ENCODE measurements at places on chromosomes 4 and X.

DNA sequence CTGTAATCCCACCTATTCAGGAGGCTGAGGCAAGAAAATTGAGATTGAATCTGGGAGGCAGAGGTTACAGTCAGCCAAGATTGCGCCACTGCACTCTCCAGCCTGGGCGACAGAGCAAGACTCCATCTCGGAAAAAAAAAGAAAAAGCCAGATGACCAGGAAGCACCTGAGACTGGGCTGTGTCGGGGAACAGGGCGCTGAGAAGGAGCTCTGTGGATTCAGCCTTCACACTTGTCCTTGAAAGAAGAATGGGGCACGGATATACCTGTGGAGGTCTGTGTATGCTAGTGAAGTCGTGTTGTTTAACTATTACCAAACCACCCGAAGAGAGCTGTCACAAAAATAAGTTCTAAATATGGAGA lies 39.3 kb upstream of the TADA2B start:
- no peak for DNase-seq

GRCh38 chrX:136496186-136496763 lies 1.1 kb upstream of the HTATSF1 start:
- no peak for DNase-seq

DNA sequence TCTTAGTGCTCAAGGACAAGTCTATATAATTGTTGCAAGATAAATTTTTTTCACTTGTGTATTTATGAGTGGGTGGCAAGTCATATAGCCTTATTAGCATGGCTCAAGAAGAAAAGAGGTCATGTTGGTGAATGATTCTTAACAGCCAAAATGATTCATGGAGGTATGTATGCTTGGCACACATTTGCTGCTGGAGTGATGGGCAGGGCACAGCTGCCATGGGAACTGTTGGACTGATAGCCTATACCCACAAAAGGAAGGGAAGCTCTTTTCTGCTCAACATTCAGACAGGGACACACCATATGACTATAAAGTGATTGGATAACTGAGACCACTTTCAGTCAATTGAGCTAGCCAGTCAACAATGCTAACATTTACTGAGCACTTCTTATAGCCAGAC lies 46.8 kb upstream of the PITX2 start:
- DNase-seq: no peak

- DNase-seq: no peak
These were observed 101.9 kb downstream of the RASL11B start for GRCh38 chr4:52964011-52964410.

DNA sequence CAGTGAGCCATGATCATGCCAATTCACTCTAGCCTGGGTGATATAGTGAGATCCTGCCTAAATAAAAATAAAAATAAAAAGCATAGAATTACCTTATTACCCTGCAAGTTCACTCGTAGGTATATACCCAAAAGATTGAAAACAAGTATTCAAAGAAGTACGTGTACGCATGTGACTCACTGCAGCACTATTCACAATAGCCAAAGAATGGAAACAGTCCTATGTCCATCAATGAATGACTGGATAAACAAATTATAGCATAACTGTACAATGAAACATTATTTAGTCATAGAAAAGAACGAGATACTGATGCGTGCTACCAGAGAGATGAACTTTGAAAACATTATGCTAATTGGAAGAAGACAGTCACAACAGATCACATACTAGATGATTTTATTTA lies 204.6 kb upstream of the DIAPH2 start:
- DNase-seq: no peak

GRCh38 chrX:12974305-12974795 lies 560 bp upstream of the TMSB4X start:
- DNase-seq: peak; percentile 59

DNA sequence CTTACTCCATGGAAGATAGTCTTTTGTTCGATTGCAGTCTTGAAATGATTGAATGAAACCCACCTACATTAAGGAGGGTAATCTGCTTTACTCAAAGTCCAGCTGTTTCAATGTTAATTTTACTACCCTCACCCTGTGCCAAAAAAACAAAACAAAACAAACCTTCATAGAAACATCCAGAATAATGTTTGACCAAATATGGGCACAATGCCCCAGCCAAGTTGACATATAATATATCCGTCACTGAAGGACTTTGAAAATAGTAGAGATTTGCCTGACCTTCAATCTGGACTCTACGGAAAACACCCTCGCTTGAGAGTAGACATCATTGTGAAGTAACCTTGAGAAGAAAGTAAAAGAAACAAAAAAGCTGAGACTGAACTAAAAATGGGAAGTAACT lies 550.5 kb upstream of the SMIM31 start:
- DNase-seq: no peak

DNA sequence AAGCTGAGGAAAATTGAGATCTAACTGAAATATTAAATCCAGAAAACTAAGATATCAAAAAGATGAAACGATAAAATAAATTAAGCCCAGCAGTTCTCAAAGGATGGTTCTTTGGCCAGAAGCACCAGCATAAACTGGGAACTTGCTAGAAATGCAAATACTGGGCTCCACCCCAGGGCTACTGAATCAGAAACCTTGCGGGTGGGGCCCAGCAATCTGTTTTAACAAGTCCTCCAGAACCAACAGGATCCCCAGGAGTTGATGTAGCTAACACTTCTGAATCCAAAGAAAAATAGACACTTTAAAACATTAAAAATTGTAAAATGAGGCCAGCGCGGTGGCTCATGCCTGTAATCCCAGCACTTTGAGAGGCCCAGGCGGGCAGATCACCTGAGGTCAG lies 14.1 kb upstream of the TMEM154 start:
- DNase-seq: no peak

DNA sequence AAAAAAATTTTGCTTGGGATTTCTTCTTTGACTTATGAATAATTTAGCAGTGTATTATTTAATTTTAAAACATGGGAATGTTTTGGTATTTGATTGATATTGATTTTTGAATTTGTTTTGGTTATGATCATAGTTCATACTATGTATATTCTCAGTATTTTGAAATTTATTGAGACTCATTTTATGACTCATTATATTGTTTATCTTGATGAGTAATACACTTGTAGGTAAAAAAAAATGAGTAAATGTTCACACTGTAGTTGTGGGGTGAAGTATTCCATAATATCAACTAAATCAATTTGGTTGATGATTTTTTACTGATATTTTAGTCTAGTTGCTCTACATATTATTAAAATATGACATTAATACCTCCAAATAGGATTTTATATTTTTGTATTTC lies 1142.2 kb downstream of the ADGRL3 start:
- no peak for DNase-seq

DNA sequence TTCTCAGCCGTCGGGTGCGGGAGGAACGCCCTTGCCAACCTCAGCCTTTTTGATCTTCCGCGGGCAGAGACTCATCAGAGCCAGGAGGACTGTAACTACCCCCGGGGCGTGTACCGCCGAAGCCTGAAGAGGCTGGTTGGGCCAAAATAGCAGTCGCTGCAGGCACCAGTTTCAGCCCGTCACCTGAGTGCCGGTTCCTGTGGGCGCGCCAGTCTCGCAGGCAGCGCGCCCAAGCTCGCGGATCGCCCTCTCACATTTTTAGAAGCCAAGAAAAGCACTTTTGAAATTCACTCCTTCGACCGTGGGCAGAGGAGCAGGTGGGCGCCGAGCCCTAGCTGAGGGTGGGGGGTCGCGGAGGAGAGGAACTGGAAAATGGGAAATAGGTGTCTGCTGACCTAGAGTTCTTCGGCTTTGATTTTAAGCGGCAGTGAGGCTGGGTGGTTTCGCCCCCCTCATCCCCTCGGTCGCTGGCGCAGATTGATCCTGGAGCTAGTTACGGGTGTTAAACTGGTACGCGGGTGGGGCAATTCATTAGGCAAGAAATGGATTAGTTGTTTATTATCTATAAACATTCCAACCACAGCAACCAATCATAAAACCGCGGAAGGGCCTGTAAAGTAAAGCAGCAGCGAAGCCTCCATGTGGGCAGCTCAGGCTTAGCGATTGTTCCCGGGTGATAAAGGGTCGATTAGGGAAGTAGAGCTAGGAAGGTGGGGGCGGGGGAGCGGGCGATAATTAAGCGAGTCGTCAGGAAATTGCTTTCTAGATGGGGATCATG lies 69.2 kb downstream of the FBXO8 start:
- peak; percentile 91 for DNase-seq

DNA sequence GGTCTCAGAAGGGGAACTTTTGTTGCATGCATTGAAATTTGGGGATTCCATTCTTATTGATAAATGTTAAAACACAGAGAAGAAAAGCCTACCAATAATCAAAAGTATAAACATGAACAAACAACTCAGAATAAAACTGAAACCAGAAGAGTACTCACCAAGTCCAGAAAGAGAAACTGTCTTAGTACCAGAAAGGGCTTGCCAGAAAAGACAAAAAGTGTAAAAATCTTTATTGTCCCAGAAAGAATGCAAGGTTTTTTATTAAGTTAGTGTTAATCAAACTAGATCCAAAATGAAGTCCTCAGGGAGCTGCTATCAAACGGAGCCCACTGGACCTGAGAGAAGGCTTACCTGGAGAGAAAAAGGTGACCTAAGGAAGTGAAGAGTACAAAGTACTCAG lies 897.5 kb downstream of the PCDH7 start:
- DNase-seq: no peak

GRCh38 chrX:53474707-53475106 lies 40.5 kb upstream of the HSD17B10 start:
- no peak for DNase-seq

GRCh38 chr4:6044276-6044675 lies 26.0 kb upstream of the C4orf50 start:
- DNase-seq: no peak

GRCh38 chr4:608236-608635 lies 17.1 kb upstream of the PDE6B start:
- no peak for DNase-seq

- DNase-seq: no peak
These were observed 163.3 kb upstream of the SPRY1 start for GRCh38 chr4:123233136-123233768.

- DNase-seq: no peak
These were observed 61.9 kb downstream of the TET2 start for GRCh38 chr4:105208561-105208960.

DNA sequence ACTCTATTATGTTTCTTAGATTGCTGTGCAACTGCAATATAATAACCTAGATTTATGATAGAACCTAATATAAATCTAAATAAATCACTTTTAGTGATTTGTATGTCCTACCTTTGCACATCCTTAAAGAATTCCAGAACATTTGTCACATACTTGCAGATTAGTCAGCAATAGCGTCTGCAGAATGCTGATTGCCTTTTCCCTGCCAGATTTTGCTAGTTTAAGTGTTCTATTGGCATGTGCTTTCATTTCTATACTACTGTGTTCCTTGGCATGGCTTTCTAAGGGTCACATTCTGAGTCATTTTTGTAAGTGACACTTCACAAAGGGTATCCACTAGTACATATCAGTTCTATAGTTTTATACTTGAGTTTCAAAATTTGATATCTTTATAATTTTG lies 303.1 kb upstream of the GIMD1 start:
- DNase-seq: no peak

DNA sequence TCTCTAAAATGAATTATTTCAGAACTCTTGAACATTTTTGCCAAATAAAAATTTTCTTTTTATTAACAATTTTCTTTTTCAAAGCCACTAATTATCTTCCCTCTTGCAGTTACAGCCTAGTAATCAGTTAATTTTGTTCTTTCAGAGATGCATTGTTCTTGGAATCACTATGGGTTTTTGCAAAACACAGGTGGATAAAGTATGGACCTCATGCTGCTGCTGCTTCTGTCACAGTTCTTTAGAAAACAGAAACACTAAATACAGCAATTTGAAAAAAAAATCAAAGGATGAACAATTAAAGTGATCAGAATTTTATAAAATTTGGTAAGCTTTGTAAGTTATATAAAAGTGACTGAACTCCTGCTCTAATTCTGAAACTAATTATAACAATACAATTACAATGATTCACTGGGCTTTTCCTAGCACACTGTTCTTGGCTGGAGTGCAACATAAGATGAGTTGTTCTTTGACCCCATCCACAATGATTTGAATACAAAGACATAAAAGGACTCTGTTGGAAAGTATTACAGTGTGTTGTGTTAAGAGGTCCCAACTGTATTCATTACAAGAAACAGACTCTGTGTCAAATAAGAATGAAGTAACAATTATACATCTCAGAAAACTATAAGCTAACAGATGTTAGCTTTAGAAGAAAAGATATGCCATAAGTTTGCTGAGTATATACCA lies 59.4 kb upstream of the GK2 start:
- DNase-seq: no peak
